ENCODE measurements at places on chromosomes 1 and 21.
A peak's percentile ranks its signal among the peaks of the same experiment; 100 is the strongest.

DNA sequence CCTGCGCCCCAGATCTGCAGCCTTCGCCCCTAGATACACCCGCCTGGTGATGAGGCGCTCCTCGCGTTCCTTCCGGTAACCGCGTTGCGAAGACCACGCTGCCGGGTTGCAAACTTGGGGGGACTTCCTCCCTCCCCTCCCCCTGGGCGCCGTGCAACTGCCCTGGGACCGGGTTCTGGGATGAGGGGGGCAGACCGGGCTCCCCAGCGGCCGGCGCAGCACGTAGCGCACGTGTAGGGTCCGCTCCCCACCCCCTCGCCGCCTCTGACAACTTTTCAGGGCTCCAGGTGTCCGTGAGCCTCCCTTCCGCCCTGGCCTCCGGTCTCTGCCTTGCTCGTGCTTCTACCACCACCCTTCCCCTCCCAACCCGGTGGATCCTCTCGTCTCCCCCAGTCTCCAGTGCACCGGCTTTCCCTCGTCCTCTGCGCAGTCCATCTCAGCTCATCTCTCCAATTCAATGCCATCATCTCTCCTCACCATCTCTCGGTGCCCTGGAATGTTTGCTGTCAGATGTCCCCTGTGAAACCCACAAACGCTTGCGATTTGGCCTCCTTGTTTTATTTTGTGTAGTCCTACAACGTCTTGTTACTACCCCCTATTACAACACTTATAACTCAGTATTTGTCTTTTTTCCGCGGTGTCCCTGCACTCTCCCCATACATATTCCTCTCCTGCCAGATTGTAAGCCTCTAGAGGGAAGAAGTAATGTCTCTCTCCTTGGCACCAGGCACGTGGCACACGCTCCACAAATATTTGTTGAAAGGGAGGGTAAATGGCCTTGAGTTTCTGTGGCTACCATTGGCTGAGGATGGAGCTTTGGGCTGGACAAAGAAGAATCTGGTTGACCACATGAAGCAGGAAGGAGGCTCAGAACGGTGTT, 782 bp downstream of the PCAT6 start:
- DNase-seq: peak; percentile 11

DNA sequence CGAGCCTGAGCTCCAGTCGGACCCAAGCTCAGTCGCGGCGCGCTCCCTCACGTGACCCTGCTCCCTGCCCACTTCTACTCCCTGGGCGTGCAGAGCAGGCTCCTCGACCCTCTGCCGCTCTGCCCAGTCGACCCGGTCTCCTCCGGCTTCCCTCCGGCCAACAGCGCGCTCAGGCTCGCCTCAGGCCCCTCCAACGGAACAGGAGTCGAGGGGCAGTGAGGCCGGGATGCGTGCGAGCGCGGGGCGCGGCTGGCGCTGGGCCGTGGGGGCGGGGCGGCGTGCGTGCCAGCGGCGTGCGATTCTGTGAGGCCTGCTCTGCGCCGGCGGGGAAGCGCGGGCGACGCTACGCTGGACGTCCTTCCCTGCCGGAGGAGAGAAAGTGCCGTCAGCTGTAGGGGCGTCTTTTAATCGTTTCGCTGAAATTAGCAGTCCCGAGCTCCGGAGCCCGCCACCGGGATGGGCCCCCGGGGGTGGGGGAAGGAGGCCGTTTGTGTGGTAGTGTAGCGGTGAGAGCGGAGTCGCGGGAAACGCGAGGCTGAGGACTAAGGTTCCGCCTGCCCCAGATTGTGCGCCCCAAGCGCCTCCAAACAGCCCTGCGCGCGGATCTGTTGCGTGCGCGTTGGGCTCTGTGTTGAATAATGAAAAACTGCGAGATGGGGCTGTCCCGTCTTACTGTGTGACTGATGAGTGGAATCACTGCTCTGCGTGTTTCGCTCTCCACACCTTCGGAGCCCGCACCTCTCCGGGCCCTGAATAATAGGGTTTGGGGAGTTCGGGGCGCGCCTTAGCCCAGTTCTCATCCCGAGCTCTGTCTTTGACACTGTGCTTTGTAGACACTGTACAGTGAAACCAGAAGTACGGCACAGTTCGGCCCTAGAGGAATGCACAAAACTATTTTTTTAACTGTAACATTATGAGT, at the start of gene ACBD6:
ACBD6 (minus strand) TSS at position 217 of the 919 bp plus-strand sequence. CDS start 311 bp downstream, outside the sequence.
- DNase-seq: peak; percentile 85

- no peak for DNase-seq
These were observed 5.8 kb downstream of the PAFAH2 start for GRCh38 chr1:25991937-25992688.

- DNase-seq: peak; percentile 8
These were observed 51.1 kb upstream of the PDC start for GRCh38 chr1:186511761-186512637.

DNA sequence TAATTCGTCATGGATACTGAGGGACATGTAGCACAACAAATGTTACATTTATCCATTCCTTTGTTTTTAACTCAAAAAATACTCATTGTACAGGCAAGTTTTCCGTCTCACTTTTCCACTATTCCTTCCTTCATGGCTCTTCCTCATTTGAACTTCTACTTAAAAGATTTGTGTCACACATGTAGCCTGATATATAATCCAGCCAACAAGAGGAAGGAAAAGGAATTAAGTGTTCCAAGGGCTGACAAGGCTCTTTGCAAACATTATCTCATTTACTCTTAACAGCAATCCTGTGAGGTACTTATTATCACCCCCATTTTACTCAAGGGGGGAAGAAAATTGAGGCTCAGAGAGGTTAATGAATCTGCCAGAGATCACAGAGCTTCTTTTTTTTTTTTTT, 22.9 kb downstream of the CD244 start:
- DNase-seq: no peak

GRCh38 chr1:169571450-169571849, 14.8 kb downstream of the F5 start:
- DNase-seq: no peak

Data from NCI-H510A (cell line).